CD8-positive, alpha-beta T cell (primary cell): ENCODE measurements at places on chromosomes 4 and X.

DNA sequence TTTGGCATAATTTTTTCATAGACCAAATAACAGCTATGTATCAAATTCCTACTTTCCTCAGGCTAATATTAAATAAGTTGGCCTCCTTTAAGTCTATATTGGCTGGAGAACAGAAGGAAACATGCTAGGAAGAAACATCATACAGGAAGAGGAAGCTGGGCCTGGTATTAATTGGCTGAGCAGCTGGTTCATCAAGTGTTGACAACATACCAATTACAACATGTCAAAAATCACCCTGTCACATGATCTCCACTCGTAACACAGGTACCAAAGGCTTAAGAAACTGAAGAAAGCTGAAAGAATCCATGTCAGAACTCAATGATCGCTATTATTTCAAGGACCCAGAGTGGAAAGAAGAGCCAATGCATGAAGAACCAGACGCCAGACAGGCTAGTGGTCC lies 10.5 kb downstream of the WDFY3 start:
- no peak for DNase-seq

GRCh38 chrX:154981116-154981411 lies 41.5 kb downstream of the F8 start:
- no peak for DNase-seq

- no peak for DNase-seq
Measured at GRCh38 chr4:60482921-60483351, 717.2 kb upstream of the ADGRL3 start.

DNA sequence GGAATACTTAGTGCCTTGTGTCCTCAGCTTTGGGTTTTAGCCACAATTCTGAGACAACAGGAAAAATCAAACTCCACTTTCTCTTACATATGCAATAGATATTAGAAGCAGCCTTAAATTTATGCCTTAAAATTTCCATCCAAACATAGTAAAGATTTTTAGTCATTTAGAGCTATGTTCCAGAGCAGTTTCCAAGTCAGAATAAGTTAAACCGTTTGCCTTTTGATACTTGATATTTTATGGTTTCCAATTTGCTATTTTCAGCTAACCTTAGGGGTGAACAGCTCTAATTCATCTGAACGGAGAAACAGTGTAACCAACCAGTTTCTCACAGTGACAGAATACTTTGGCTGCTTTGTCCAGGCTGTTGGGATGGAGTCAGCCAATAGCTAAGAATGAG lies 125.8 kb upstream of the RXFP1 start:
- DNase-seq: no peak

DNA sequence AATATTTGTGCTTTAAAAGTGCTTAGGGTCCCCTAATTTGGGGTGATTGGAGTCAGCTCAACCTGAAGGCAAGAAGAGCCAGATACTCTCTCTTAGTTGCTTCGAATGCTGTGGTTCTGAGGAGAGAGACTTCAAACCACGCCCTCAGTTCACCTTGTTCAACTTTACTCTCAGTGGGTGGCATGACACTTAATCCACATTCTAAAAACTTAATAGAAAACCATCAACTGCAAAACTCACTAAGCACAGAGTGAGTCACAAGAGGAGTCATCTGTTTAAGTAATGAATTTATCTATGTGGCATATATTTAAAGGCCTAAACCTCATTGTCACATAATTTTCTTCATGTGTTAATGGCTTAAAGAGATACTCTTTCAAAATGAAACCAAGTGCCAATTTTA lies 99.5 kb upstream of the SLC4A4 start:
- no peak for DNase-seq

DNA sequence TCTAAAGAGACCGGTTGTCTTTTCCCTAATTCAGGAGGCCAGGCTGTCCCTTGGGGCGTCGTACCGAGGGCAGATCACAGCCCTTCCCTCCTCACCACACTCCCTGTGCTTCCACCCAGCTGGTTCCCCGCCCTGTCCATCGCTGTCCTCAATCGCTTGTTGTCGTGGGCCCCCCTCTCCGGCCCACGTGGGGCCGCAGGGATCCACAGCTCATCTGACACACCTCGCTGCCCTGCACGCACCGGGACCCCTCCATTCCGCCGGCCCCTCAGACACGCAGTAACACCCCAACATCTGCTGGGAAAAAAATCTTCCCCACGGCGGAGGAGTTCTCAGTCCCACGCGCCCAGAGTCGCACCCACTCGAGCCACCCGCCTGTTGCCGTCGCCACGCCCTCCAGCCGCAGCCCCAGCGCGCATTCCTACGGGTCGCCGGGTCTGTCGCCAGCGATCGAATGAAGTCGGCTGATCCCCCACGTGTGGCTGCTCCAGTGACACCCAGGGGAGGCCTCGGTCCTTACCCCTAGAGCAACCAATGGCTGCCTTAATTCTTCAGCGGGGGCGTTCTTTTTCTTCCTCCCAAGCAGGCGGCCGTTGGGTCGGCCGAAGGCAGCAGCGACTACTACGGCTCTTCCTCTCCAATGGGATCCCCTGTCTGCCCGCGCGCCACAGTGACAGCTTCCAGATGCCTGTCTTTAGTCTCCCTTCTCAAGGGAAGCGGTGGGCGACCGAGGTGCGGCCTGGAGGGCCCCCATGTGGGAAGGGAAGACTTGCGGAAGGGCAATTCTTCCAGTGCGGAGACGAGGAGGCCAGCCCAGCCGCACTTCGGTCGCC lies 893 bp upstream of the SEPTIN11 start:
- peak; percentile 65 for DNase-seq
